ENCODE measurements at places on chromosomes 5 and 9.

DNA sequence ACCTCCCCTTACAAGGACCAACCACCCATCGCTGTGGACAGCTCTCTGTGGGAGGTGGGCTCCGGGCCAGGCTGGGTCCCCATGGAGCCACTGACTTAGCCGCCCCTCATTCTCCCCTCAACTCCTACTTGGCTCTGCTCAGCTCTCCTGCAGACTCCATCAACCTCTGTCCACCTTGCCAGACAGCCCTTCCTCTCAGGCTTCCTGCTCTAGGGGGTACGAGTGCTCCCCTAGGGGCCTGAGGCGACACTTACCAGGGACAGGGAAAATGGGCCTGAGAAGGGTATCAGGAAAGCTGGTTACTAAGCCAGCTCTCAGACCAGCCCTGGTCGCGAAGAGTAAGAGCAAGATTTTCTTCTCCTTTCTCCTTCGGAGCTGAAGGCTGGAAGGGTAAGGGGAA, 43.9 kb downstream of the SHB start:
- DNase-seq, result no peak

DNA sequence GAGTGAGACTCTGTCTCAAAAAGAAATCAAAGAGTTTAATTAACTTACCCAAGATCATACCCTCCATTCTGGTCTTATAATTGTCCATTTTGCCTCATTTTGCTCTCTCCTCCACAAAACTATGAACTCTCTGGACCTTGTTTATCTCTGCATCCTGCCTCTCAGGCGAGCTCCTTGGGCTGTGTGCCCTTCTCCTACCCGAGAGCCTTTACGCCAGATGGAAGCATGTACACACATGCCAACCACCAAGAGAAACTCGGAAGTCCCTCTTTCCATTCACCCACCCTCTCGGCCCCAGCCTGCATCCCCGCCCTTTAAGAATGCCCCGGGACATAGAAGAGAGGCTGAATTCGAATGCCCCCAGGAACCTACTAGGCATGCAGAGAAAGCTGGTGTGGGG, 25.9 kb downstream of the CPLX2 start:
- no peak for DNase-seq

DNA sequence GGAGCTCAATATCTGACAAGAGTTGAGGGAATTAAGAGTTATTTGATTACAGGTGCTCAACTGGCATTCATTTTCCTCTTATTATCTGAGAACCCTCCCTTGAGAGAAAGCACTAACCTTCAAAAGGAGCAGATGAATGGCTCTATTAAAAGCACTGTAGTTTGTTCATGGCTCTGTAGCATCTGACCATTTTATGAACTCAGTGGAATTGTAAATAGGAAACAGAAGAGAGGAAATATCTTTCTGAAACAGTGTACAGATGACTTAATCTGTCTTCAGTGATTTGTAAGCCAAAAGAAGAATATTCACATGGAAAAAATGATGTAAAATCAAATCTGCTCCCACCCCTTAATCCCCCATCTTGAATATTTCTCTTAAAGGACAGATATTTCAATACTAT, 810.4 kb upstream of the GRAMD2B start:
- DNase-seq, result no peak

GRCh38 chr5:56116599-56117141, 116.5 kb downstream of the ANKRD55 start:
- no peak for DNase-seq

DNA sequence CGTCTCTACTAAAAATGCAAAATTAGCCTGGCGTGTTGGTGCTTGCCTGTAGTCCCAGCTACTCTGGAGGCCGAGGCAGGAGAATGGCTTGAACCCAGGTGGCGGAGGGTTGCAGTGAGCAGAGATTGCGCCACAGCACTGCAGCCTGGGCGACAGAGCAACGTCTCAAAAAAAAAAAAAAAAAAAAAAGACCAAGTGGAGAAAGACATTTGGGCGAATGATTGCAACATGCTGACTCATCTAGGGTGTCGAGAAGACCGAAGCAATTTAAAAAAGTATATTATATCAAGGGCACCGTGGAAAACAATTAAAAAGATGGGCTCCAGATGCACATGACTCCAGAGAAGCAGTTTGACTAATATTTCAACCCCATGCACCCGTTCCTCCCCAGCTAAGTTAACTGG, 9.2 kb downstream of the KLF4 start:
- no peak for DNase-seq

DNA sequence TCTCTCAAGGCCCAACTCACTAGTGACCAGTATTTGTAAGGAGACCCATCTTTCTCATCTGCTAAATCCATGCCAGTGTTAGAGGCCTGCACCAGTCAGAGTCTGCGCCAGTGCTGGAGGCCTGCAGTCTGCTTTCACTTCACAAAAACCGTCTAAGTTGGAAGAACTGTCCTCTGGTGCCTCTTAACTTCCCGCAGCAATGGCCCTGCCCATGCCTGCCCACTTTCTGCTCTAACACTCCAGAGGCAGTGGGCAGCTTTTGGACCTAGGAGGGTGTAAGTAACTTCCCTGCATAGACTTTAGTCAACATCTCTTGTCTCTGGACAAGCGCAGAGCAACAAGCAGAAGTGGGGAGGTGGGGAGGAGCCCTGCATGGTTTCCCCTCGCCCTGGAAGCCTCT, 152.9 kb downstream of the AUH start:
- DNase-seq, result no peak

- no peak for DNase-seq
These were observed 31.1 kb upstream of the CPLX2 start for GRCh38 chr5:175840050-175840841.

DNA sequence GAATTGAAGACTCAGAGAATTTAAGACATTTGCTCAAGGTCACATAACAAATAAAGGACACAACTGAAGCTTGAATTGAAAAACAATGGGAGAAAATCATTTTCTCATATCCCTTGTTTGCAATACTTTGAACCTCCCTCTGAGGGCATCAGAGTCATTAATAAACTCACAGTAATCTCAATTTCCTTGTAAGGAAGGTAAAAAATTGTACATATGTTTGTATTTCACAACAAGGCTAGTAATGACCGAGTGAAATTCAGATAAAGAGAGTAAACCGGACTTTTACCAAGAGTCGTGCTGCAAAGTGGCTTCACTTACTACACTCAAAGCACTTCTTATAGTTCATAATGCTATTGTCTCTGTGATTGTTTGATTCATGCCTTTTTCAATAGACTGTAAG, 665.0 kb downstream of the NR2F1-AS1 start:
- DNase-seq, result no peak

GRCh38 chr5:54944364-54944763, 41.0 kb downstream of the ESM1 start:
- no peak for DNase-seq

DNA sequence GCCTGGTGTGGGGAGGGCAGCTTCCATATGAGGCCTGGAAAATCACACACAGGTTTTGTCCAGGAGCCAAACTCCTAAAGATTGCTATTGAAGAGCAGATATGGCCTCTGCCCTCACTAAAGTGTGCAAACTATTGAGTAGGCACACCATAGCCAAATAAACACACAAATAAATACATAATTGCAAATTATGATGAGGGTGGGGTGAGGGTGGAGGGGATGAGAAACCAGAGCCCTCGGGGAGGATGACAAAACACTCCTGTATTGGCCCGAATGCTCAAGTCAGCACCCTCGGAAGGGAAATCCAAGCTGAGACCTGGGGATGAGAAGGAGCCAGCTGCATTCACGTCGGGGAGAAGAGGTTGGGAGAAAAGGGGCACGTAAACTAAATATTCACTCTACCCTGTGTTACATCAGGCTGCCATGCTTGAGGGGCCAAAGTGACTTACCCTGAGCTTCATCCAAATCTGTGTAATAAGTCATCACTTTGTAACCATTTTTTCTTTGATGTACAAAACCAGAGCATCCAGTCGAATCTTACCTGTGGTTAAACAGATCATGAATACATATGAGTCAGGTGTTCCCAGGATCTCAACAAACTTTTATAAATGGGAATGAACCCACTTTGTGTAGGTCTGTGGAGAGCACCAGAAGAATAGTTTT, 73.9 kb upstream of the PCSK1 start:
- no peak for DNase-seq

DNA sequence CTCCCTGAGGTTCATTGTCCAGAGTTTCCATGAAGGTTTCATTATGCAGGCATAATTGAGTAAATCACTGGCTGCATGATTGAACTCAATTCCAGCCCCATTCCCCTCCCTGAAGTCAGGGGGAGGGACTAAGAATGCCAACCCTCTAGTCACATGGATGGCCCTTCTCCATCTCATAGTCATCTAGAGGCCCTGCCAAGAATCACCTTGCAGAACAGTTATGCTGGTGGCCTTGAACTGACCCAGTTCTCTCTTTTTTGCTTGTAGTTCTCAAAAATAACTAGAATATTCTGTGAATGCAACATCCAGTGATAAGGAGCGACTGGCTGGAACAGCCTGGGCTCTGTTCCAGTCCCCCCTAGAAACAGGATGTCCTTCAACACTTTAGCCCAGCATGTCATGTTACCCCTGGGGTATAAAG, 31.7 kb downstream of the SLC35A4 start:
- DNase-seq, result no peak

- DNase-seq, result no peak
These were observed 2.0 kb downstream of the ANAPC2 start for GRCh38 chr9:137186385-137186784.

Measured in T-helper 17 cell (primary cell).